Stimulated activated CD4-positive, alpha-beta T cell treated with anti-CD3 and anti-CD28 coated beads, Interleukin-1b, Interleukin-23, amount 100 ng/mL, for 48 hours (primary cell): ENCODE measurements at places on chromosomes 3 and 15.
A peak's percentile ranks its signal among the peaks of the same experiment; 100 is the strongest.

GRCh38 chr3:129289201-129289921 lies 10.7 kb downstream of the HMCES start:
- DNase-seq = no peak

GRCh38 chr3:197353867-197354567 lies 55.6 kb upstream of the DLG1 start:
- DNase-seq = no peak

- DNase-seq = no peak
These were observed 80.7 kb upstream of the PSMD6 start for GRCh38 chr3:64104006-64104405.

DNA sequence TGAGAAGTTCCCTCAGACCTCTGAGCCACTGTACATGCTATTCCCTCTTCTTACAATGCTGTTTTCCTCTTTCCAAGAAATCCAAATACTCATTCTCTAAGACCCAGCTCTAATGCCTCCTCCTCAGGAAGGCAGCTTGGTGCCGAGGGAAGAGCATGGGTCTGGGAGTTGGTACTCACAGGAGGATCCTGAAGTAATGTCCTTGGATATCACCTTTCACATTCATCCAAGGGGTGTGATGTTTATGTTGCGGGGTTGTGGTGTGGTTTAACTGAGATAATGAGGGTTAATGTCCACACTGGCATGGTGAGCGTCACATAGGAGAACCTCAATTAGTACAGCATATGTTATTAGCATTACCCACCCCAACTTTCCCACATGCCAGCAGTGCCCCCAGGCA lies 31.9 kb downstream of the MYL3 start:
- no peak for DNase-seq

DNA sequence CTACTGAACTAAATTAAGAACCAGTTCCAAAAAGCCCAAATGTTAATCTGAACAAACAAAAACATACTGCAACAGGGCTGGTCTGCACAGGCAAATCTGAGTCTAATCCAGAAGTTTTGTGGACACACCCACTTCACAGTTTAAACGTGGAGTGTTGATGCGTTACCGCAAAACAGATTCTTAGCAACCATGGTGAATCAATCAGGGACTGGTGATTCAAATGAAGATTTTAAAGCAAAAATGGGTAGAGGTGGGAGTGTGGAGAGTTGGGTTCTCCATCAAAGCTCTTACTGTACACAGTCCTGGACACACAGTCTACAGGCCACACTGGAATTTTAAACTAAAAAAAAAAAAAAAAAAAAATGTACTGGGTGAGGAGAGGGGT lies 5.2 kb downstream of the ANXA2 start:
- peak; percentile 62 for DNase-seq

GRCh38 chr15:77631745-77632533 lies 773 bp downstream of the LINGO1 start:
- no peak for DNase-seq

GRCh38 chr3:58955308-58955707 lies 94.5 kb downstream of the CFAP20DC start:
- DNase-seq = no peak

DNA sequence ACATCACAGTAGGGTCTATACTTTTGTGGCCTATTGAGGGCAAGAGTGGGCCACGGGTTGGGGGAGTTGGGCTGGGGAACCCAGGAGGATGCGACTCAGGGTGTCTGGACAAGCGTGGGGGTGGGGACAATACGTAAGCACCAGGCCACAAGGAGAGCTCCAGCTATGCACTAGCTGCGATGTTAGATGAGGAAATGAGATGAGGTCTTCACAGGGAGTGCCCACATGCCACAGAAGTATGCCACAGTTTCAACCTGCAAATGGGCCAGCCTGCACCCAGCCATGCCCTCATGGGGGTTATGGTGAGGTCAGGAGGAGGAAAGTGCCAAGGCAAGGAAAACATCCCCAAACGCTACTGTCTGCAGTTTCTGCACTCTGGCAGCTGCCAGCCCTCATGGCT lies 30.5 kb downstream of the CACNA2D2 start:
- no peak for DNase-seq

DNA sequence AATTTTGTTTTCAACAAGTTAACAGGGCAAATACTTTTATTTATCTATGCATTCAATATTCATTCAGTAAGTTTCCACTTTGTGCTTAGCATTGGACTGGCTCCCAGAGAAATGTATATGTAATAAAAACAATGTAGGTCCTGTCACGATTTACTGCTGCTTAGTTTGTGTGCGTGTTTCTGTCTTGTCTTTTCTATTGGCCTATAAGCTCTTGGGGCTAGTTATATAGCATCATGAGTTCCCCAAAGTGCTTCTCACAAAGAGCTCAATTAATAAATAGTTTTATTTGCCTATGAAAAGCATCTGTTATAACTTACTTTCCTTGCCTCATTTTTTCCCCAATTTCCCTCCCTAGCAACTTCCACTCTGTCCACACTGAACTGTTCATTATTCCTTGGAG lies 666.7 kb upstream of the NAALADL2 start:
- DNase-seq = no peak

DNA sequence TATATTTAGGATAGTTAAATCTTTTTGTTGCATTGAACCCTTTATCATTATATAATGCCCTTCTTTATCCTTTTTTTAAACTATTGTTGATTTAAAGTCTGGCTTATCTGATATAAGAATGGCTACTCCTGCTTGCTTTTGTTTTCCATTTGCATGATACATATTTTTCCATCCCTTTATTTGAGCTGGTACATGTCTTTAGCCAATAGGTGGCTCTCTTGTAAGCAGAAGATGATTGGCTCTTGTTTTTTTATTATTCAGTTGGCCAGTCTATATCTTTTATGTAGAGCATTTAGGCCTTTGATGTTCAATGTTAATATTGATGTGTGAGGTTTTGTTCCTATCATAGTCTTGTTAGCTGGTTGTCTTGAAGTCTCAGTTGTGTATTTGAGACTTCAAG lies 99.5 kb upstream of the MCTP2 start:
- DNase-seq = no peak

- no peak for DNase-seq
These were observed 105.2 kb downstream of the RPLP1 start for GRCh38 chr15:69557707-69558409.

GRCh38 chr15:40281057-40281800 lies 1.6 kb downstream of the ANKRD63 start:
- no peak for DNase-seq
